Fibroblast of skin of left quadriceps (primary cell): ENCODE measurements at places on chromosomes 5 and 9.

- no peak for DNase-seq
Observed at GRCh38 chr5:132746954-132747615, at the start of gene CCNI2. Gene CCNI2 (plus strand): TSS chr5:132747426. CDS start chr5:132747496, 70 bp downstream.

GRCh38 chr5:88672644-88673252 is 210.2 kb downstream of the MEF2C start:
- no peak for DNase-seq

- no peak for DNase-seq
Observed at GRCh38 chr5:16740811-16741392, 124.1 kb upstream of the RETREG1 start.

- DNase-seq: no peak
Observed at GRCh38 chr5:129438322-129438721, 21.8 kb upstream of the ADAMTS19 start.

GRCh38 chr5:54638106-54638505 is 120.5 kb downstream of the SNX18 start:
- DNase-seq: no peak

DNA sequence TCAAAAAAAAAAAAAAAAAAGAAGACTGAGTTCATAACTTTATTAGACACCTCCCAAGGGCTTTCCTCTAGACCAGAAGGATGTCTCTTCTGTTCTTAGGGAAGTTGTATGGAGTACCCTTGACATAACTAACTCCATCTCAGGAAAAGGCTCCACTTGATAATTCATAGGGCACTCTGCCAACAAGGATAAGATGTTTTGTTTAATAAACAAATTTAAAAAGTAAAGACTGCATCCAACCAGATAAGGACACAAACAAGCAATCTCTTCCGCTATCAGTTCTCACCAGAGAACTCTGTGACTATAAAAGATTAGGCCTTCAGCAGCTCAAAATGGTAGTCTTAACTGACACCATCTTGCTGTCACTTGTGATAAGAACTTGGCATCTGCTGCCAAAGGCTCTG is 65.8 kb downstream of the SFXN1 start:
- no peak for DNase-seq

DNA sequence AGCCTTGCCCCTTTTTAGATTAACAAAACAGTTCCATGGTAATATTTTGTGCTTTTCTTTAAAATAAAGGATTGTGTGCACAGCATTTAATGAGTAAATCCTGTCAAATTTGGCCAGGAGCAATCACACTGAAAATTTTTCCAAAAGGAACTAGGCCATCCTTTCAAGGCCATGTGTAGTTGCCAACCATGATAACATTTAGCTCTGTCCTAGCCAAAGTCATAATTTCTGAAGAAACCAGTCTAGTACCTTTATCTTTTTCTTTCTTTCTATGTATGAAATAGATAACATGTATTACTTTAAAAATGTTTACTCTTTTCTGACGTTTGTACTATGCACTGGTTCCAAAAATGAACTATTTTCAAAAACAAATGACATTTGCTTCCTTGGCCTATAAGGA is 143.7 kb downstream of the PBX3 start:
- no peak for DNase-seq

- DNase-seq: no peak
Observed at GRCh38 chr9:80931163-80931562, 758.2 kb downstream of the TLE1 start.

- peak; percentile 60 for DNase-seq
Observed at GRCh38 chr9:469672-470551, 255.2 kb downstream of the DOCK8 start.

DNA sequence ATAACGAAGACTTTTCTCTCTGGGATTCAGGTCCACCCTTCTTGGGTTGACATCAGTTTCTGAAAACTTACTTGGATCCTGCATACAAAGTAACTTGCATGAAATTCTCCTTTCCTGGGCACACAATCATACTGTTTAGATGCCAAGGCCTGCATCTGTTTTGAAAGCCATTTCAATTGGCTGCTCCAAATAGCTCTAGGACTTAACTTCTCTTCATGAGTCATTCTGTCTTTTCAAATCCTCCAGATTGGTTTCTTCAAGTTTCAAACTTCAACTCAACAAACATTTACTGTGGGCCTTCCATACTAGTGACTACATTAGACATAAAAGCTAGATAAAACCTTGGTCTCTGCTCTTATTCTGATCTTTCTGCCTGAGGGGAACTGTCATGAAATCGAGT is 54.8 kb upstream of the HMHB1 start:
- DNase-seq: no peak

GRCh38 chr9:81380504-81381359 is 308.6 kb downstream of the TLE1 start:
- DNase-seq: no peak

GRCh38 chr9:135018306-135018915 is 69.1 kb upstream of the OLFM1 start:
- DNase-seq: no peak

DNA sequence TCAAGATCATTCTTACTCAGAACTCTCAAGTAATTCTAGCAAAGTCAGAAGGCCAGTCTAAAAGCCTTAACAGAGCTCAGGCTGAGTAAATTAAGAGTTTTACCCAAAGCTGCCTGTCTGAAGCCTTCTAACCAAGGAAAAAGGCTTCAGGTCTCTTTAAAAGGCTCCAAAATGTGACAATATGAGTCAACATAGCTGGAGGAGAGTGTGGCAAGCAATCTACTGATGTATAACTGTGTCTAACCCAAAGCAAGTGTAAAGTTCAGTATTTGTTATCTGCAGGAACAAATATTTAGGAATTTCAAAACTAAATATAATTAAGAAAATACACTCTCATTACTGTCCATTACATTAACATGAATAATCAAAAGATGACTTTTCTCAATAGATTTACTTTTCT is 11.0 kb downstream of the ZBTB5 start:
- no peak for DNase-seq

GRCh38 chr9:34176089-34176488 is 2.8 kb upstream of the UBAP1 start:
- DNase-seq: no peak

DNA sequence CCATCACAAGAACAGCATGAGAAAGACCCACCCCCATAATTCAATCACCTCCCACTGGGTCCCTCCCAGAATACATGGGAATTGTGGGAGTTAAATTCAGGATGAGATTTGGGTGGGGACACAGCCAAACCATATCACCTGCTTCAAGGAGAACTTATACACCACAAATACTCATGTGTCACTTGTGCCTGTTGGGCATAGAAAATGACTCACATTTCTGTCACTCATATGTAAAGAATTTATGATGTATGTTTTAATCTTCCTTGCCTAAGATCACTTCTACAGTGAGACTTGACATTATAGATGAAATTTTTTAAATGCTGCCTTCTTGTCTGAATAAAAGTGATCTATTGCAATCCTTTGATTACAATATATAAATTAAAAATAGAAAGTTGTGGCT is 23.0 kb upstream of the PRDM6 start:
- DNase-seq: no peak

- DNase-seq: no peak
Observed at GRCh38 chr5:167573370-167574127, 717.9 kb upstream of the WWC1 start.

DNA sequence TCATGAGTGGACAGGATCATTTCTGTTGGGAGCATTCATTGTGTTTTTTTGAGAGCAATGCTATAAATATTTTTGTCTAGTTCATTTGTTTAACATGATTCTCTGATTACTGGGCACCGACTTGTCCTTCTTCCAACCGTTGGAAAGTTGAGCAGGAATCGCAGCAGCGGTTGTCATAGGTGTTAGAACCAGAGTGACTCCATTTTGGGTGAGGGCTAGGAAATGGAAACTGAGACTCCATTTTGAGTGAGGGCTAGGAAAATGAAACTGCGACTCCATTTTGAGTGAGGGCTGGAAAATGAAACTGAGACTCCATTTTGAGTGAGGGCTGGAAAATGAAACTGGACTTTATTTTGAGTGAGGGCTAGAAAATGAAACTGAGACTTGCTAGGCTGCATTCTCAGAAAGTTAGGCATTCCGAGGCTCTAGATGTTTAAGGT is 100.6 kb downstream of the ICE1 start:
- DNase-seq: no peak

DNA sequence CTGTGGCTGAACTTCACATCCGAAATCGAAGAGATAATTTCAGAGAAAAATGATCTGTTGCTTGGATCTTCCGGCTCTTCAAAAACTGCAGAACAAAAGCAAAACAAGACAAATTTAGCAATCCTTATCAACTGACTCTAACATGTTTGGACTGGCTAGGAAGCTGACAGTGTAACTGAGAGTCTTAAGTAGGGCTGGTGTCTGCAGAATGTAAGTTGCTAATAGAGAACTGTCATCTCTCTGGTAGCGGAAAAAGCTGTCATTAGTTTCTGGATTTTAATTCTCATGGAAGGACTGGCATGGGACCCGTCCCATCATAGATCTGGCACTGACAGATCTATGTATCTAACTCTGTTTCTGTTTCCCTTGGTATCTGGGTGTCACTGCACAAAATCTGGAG is 84.4 kb upstream of the GPR151 start:
- DNase-seq: no peak

DNA sequence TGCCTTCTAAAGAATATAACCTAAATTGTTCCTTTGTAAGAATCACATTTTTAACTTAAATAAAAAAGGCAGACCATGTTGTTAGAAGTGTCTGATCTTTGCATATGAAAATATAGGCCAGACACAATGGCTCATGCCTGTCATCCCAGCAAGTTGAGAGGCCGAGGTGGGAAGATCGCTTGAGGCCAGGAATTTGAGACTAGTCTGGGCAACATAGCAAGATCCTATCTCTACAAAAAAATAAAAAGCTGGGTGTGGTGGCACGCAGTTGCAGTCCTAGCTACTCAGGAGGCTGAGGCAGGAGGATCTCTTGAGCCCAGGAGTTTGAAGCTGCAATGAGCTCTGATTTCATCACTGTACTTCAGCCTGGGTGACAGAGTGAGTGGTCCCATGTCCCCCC is 37.3 kb downstream of the TRIO start:
- DNase-seq: no peak

GRCh38 chr9:77960356-77961153 is 71.1 kb downstream of the GNAQ start:
- no peak for DNase-seq

DNA sequence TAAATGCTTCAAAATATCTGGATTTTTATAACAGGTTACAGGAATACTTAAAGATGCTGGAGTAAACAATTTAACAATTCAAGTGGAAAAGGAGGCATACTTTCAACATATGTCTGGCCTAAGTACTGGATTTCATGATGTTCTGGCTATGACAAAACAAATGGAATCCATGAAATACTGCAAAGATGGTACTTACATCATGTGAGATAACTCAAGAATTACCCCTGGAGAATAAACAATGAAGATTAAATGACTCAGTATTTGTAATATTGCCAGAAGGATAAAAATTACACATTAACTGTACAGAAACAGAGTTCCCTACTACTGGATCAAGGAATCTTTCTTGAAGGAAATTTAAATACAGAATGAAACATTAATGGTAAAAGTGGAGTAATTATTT is 35.6 kb downstream of the SLC30A5 start:
- peak; percentile 64 for DNase-seq

- no peak for DNase-seq
Observed at GRCh38 chr9:120152295-120152694, 427.7 kb downstream of the CDK5RAP2 start.

DNA sequence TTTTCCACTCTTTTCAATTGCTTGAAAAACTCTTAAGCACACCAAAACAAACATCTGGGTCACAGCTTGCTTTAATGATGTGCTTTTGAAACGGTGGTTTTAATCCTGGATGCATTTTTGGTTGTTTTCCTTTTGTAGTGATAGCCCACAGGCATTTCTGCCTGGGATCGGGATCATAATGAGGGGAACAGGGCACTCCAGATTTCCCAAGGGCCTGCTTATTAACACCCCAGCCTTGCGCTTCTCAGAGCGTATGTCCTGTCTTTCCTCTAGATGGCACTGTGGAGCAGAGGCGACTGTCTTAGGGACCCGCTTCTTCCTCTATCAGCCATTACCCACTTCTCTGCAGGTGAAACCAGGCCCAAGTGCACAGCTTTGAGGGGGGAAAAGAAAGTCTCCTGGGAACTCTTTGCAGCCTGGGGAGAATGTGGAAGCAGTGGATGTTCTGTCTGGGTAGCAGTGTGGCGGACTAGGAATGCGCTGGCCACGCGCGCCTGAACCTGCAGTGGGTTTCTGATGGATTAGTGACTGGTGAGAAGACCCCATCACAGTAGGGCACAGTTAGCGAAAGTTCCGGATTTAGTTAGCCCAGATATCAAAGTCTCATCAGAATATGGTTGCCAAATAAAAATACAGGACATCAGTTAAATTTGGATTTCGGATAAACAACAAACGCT is 190.1 kb downstream of the GNA14 start:
- peak; percentile 60 for DNase-seq

- DNase-seq: no peak
Observed at GRCh38 chr5:140041099-140041491, 2.0 kb downstream of the NRG2 start.

DNA sequence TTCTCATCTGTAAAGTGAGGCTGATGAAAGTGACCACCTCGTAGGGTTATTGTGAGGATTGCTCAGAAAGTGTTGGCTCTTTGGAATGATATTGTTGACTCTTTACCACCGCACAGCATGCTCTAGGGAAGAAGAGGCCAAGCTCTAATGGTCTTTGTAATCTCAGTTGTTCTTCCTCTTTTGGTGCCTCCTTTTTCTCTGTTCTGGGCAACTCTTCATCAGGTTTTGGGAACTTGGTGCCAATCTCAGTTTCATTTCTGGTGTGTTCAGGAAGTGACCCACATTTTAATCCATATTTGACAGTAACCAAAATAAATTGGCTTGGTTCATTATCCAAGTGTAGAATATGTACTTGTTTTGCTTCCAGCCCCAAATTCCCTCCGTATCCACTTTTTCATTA is 25.1 kb downstream of the ARHGAP26 start:
- no peak for DNase-seq

DNA sequence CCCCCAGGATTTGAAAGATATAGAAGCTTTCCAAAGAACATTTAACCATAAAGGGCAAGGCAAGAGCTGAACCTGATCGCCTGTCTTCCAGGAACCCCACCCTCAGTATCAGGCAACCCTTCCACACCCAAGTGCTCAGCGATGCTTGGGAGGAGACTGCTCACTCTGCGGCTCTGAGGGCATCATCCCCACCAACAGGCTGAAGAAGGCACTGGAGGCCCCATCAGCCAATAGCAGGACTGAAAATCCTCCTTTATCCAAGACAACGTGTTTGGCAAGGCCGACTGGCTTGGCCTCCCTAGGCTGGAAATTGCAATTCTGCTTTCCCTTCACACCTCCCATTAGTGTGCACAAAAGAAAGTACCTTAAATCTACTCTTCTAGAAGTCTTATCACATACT is 1.4 kb upstream of the PPP2CA start:
- DNase-seq: no peak

GRCh38 chr9:72627956-72628540 is 106.6 kb downstream of the TMC1 start:
- DNase-seq: peak; percentile 29

DNA sequence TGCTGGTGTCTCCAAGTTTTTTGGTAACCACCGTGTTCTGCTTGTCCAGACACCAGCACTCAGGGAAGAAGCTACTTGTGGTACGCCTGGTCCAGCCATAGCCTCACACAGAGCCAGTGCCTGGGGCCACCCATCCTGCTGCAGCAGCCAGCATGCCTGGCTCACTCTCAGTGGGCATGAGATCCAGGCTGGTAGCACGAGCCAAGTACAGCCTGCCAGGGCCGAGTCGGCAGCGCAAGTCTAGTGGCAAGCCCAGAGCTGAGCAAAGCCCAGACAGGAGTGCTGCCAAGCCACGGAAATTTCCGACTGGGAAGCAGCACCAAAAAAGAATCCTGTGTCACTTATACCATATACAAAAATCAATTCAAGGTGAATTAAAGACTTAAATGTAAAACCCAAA is 36.3 kb upstream of the FBXL17 start:
- no peak for DNase-seq

- DNase-seq: no peak
Observed at GRCh38 chr5:171541341-171541776, 121.9 kb downstream of the FGF18 start.
